ENCODE measurements at places on chromosomes 5 and 9. TPM values are rescaled to one million over a fixed set of nuclear protein-coding genes. Genes with fewer than 3 reads are reported as not detected.

DNA sequence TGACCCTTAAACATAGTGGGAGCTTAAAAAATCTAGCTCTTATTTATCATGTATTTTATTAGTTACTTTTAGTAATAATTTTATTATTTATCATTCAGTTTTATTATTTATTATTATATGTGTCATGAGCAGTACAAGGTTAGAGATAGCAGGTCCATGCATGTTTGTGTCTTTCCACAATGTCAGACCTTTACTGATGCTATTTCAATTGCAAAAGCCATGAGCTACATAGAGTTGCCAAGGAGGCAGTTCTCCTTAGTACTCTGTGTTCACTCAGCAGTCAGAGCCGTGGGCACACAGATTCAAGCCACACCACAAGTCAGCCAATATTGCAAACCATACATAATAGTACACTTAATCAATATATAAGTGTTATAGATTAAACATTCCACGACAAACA lies 157.9 kb upstream of the NTRK2 start:
- DNase-seq = no peak

Gene BTNL3
- total RNA-seq = not detected

DNA sequence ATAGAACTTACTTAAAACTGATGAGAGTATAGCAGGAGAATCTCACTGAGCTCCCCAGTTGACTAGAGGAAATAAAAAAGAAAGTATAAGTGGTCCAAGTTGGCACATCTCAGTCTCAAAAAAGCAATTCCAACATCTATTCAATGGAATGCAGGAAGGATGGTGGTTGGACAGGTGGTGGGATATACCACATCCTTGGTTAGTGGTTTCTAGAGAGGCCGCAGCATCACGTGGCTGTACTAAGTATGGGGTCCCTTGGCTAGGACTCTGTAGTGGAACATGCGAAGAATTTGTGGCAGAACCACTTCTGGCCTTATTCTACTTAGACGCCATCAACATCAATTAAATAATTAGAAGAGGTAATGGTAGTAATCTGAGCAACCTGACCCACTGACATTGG lies 232.4 kb downstream of the SAXO1 start:
- DNase-seq = no peak

GRCh38 chr5:132785365-132785764 lies 8.3 kb upstream of the SEPTIN8 start:
- no peak for DNase-seq

Gene WDR38
- not detected for total RNA-seq

Gene SPATA31E1
- not detected for total RNA-seq

Gene NUTM2G
- not detected for total RNA-seq

Gene SPATA31D4
- not detected for total RNA-seq

GRCh38 chr5:172312286-172312685 lies 28.7 kb upstream of the UBTD2 start:
- DNase-seq = no peak

DNA sequence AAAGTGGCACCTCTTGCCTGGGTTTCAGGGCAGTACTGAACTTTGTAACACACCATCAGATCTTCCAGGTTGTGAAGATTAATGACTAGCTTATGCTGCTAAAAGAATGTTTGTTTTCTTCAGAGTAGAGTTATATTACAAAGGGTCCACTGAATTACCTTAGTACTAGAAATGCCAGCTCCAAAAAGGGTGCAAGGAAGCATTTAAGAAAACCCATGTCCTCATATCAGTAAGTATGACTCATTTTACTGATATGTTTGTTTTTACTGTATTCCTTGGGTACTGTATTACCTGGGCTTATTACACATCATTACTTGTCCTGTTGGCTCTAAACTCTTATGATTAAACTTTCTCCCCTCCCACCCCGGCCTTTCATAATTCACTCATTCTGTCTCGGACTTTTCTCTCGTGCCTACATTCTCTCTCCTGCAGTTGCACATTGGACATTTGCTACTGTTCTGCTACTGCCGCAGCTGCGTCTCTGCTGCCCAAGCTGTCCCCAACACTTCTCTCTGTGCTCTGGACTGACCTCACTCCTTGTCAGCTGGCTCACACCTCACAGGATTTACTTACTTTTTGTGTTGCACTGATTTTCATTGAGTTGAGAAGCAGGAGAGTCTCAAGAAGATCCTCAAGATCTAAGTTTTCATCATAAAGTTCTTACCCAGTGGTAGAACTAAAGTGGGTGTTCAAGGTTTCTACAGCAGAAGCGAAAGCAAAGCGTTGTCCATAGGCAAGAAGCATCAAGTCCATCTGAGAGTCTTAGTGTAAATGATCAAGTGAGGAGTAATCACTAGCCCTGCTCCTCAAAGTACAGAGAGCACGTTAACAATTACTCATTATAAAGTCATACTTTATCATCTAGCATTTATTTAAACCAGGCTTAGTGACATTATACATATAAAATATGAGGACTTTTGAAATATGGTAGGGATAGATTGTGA lies 53.2 kb upstream of the C9orf72 start:
- DNase-seq = no peak

GRCh38 chr5:88883836-88884607 lies 1.0 kb upstream of the MEF2C start:
- peak; percentile 50 for DNase-seq

DNA sequence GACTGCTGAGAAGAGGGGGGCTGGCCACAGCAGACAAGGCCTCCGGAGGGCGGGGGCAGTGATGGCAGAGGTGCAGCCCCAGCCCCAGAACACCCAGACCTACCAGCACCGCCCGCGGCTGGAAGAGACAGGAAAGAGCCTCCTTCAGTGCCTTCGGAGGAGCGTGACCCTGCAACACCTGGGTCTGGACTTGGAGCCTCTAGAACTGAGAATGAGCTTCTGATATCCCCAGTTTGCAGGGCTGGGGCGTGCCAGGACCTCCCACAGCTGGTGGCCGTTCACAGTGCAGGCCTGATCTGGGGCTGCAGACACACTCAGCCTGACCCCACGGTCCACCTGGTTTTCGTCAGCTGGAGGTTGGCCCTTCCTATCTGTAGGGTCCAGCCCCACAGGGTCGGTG lies 9.1 kb downstream of the LCN10 start:
- no peak for DNase-seq

Gene PTGES2
- total RNA-seq = 148 TPM

- DNase-seq = no peak
Measured at GRCh38 chr5:32932241-32932935, 221.3 kb downstream of the NPR3 start.

GRCh38 chr9:69193685-69194032 lies 19.6 kb downstream of the TJP2 start:
- DNase-seq = no peak

Gene IL31RA
- 0.59 TPM for total RNA-seq

Gene PFN3
- total RNA-seq = not detected

GRCh38 chr9:135739271-135740220 lies 37.6 kb downstream of the KCNT1 start:
- no peak for DNase-seq

DNA sequence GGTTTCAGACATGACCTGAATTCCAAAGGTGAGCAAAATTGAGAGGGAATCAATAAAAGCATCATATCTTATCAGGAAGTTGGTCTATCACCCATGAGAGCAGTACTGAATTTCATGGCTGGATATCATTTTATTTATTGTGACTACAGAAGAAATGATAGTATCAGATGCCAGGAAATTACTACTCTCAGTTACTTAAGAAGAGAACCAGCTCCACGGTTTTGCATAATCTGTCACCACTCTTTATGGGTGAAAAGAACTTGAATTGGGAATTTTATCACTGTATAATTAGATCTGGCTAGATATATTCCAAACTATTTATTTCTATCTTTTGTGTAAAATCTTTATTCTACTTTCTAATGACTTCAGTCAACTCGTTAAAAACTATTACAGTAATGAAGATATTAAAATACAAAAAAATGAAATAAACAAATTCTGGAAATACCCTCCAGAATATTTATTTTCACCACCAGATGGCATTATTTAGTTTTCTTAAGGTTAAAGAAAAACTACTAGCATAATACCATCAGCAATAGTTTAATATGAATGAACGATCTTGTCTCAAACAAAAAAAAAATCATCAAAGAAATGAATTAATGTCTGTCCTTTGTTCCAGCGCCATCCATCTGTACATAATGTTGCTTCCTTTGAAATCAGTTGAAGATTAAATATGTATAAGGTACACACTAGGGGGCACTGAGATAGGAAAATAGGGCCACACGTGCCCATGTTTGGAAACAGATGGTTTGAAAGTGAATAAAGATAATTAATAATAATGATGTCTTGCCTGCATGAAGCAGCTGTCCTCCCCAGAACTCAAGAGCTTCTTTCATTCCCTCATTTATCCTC lies 84.7 kb upstream of the SLCO6A1 start:
- peak; percentile 16 for DNase-seq

- peak; percentile 74 for DNase-seq
Measured at GRCh38 chr9:3746296-3747275, 220.8 kb upstream of the RFX3 start.

Gene TIFAB
- total RNA-seq = not detected

GRCh38 chr9:109497226-109498153 lies 617 bp downstream of the PTPN3 start:
- DNase-seq = no peak

Gene SIMC1
- 19.7 TPM for total RNA-seq

Gene LCN9
- not detected for total RNA-seq

DNA sequence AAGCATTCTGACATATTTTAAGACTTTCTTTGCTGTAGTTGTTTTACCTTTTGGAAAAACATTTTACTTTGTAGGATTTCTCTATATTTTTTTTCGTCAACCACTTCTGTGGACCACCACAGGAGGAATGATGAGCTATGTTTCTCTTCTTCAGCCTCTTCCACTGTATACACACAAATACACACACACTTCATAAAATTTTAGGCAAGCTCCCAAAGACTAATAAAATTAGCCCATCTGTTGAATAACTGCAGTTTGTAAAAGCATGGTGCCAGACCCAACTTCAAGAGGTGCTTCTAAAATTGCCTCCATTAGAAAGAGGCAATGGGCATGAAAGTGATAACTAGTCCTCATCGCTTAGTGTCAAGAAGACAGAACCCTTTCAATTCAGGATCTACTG lies 4.1 kb upstream of the CEP120 start:
- DNase-seq = no peak

GRCh38 chr9:128743421-128743820 lies 19.5 kb upstream of the ZDHHC12 start:
- DNase-seq = no peak

DNA sequence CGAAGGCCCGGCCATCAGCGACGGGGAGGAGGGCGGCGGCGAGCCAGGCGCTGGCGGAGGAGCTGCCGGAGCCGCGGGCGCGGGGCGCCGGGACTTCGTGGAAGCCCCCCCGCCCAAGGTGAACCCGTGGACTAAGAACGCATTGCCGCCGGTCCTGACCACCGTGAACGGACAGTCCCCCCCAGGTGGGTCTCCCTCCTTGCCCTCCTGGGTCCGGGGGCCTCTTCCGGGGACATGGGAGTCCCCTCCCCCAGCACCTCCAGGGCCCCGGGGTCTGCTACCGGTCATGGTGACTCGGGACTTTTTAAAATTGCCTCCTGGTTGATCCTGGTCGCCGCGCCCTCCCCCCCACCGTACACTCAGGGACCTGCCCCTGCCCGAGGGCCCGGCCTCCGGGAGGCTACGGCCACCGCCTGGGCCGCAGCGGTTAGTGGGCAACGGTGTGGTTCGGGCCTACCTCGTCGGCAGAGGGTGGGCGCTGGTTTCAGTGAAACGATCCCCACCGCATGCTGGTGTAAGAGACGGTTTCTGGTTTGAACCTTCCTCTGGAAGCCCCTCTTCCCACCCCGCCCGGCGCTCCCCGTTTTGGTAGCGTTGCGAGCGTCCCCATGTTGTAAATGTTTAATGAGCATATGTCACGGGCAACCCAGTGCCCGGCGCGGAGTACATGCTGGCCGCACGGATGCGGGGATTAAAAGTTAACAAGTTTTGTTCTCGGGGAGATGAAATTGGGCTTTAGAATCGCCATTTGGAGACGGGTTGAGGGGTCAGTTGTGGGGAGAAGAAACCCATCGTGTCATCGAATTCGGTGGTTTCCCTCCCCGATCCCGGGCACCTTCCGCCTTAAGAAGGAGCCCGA lies 1.1 kb downstream of the LARP1 start:
- no peak for DNase-seq

Gene INSL6
- total RNA-seq = not detected

GRCh38 chr5:94853120-94853519 lies 234.7 kb downstream of the SLF1 start:
- DNase-seq = no peak

Gene SEMA5A
- 0.02 TPM for total RNA-seq

GRCh38 chr5:60843936-60844905 lies at the start of gene ELOVL7:
TSS of gene ELOVL7 (minus strand) at chr5:60844269. CDS start at chr5:60787397, 56,872 bp downstream.
- peak; percentile 66 for DNase-seq

GRCh38 chr9:123354806-123355508 lies 1.0 kb upstream of the CRB2 start:
- no peak for DNase-seq

DNA sequence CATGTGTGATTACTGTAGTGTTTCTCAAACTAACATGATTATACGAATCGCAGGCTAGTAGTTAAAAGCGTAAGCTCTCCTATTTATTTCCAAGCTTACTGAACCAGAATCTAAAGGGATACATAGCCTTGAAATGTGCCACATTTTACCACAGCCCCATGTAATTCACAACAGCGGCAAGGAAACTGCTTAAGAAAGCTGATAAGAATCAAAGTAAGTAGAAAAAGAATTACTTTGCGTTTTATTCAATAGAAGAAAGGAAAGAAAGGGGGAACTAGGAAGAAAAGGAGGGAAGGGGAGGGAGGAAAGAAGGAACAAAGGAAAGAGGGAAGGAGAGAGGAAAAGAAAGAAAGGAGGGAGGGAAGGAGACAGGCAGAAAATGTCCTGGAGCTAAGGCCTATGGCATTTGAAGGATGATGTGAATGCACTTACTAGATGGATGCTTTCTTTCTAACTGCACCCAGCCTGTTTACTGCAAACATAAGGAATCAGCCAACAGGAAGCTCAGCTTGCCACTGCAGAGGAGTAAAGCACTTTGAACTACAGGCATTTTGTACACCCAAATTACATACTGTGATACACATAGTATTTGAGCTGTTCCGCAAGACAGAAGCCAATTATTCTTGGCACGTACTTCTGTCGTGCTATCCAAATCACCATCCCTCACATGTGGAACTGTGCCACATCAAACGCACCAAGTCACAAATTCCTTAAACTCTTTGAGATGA lies 521.7 kb downstream of the RAB3C start:
- DNase-seq = no peak

DNA sequence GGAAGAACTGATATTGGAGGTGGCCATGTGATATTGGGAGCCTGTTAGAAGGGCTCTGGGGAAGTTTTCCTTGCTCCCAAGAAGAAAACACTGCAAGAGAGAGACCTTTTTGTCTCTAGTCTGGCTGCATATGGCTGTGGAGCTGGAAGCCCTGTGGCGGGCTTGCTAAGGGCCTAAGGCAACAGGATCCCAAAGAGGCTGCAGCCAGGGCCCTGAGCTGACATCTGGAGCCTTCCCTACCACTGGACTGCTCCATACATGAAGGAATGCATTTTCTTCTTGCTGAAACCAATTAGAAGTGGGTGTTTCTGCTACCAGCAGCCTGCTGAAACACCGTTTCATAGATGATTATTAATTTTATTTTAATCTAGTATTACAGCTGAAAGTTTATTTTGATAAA lies 42.2 kb downstream of the GNAQ start:
- no peak for DNase-seq

Measured in HCT116 (cell line).